ENCODE measurements at places on chromosomes 16 and 17.

- H3K27me3 ChIP-seq = no peaks in the 10 kb centered on the region
- H3K4me1 ChIP-seq = peaks cover 44% of the 10 kb centered on the region
- DNase-seq = peak; percentile 86
- peak overlapping the region; percentile 40 for H3K27ac ChIP-seq
Observed at GRCh38 chr16:66660422-66661209, 35.9 kb downstream of the CMTM4 start.

GRCh38 chr17:50213026-50214022 is 11.9 kb upstream of the COL1A1 start:
- no peak overlapping the region for H3K4me3 ChIP-seq
- no peaks in the 10 kb centered on the region for H3K36me3 ChIP-seq
- peaks cover 46% of the 10 kb centered on the region for H3K4me1 ChIP-seq
- H3K27ac ChIP-seq = peak overlapping the region; percentile 1
- peaks cover 4% of the 10 kb centered on the region for H3K27me3 ChIP-seq

DNA sequence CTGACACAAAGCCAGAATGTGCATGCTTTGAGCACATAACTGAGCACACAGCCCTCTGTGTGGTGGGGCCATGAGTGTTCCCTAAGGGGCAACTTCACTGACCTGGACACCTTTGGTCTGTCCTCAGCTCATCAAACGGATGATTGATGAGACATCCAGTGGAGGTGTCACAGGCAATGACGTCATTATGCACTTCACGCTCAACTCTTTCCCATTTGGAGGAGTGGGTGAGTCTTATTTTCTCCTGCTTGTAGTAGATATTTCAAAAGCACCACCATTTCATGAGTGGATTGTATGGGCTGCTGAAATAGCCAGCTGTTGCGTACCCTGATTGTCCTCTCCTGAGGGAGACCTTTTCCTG is 16.2 kb downstream of the ALDH3A2 start:
- no peak overlapping the region for H3K4me3 ChIP-seq
- H3K36me3 ChIP-seq = peaks cover 77% of the 10 kb centered on the region
- no peaks in the 10 kb centered on the region for H3K27me3 ChIP-seq

GRCh38 chr16:54487933-54488332 is 201.3 kb upstream of the IRX3 start:
- no peaks in the 10 kb centered on the region for H3K36me3 ChIP-seq
- no peak for DNase-seq

DNA sequence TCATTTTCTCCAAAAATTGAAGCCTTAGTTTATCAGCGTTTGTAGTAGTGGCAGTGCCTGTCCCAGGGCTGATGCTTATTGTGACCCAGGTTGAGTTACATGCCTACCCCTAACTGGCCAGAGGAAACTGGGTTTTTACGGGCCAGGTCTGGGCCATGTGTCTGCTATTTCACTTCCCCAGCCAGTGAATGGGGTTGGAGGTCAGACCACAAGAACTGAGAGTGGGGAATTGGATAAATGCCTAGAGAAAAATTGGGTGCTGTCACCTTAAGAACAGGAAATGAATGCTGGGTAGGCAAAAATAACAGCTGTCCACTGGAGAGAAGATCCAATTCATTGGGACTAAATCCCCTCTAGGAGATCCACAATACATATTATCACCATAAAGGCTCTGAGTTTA is 5.2 kb downstream of the ADPRM start:
- H3K27me3 ChIP-seq = no peaks in the 10 kb centered on the region

- peaks cover 52% of the 10 kb centered on the region for H3K36me3 ChIP-seq
- no peak for DNase-seq
- no peaks in the 10 kb centered on the region for H3K27me3 ChIP-seq
- no peak overlapping the region for H3K4me3 ChIP-seq
- H3K4me1 ChIP-seq = no peaks in the 10 kb centered on the region
Observed at GRCh38 chr17:31248986-31249834, 47.8 kb downstream of the OMG start.

GRCh38 chr16:19188406-19188805 is 20.4 kb downstream of the SYT17 start:
- peaks cover 23% of the 10 kb centered on the region for H3K36me3 ChIP-seq
- peaks cover 3% of the 10 kb centered on the region for H3K4me1 ChIP-seq
- H3K4me3 ChIP-seq = no peak overlapping the region
- no peak overlapping the region for H3K27ac ChIP-seq
- H3K27me3 ChIP-seq = no peaks in the 10 kb centered on the region

DNA sequence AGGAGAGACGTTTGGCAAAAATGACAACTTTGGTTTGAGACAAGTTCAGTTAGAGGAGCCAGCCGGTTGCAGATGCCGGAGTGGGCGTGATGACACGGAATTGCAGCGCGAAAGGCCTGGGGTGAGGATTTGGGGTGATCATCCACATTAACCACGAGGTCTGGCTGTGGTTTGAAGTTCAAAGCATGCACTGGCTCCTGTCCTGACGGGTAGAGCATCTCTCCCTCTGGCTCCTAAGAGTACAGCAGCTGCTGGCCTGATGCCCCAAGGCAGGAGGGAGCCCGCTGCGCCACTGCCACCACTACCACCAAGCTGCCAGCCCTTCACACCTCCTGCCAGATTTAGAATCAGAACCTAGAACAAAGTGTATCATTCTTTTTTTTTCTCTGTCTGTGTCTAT is 3.7 kb downstream of the RHBDL3 start:
- no peak for DNase-seq
- no peaks in the 10 kb centered on the region for H3K27me3 ChIP-seq

GRCh38 chr16:84963066-84963465 is 48.3 kb downstream of the ZDHHC7 start:
- H3K4me1 ChIP-seq = peaks cover under 1% of the 10 kb centered on the region
- H3K27ac ChIP-seq = no peak overlapping the region
- H3K4me3 ChIP-seq = no peak overlapping the region
- no peak for DNase-seq
- no peaks in the 10 kb centered on the region for H3K36me3 ChIP-seq
- H3K27me3 ChIP-seq = no peaks in the 10 kb centered on the region

DNA sequence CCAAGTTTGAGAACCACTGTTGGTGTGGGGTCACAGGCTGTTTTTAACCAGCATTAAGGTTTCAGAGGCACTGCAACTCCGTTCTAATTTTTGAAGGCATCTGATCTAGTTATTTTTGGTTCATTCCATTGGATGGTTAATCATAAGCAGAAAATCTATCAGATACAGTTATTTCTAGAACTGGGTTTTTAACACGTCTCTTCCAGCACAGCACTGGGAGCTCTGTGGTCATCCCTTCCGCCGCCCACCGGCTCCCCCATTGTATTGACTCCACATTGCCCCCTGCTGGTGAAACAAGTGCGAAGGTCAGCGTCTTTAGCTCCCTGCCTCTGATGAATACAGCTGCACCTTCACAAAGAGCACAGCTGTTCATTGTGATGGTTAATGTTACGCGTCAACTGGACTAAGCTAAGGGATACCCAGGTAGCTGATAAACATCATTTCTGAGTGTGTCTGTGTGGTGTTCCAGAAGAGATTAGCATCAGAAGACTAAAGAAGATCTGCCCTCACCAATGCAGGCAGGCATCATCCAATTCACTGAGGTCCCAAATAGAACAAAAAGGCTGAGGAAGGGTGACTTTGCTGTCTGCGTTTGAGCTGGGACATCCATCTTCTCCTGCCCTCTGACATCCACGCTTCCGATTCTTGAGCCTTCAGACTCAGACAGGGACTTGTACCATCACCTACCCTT is 8.5 kb downstream of the CCL18 start:
- H3K4me3 ChIP-seq = no peak overlapping the region
- H3K27me3 ChIP-seq = no peaks in the 10 kb centered on the region
- H3K27ac ChIP-seq = no peak overlapping the region
- no peaks in the 10 kb centered on the region for H3K36me3 ChIP-seq
- peak; percentile 73 for DNase-seq
